ENCODE measurements at places on chromosomes 13 and 19.

DNA sequence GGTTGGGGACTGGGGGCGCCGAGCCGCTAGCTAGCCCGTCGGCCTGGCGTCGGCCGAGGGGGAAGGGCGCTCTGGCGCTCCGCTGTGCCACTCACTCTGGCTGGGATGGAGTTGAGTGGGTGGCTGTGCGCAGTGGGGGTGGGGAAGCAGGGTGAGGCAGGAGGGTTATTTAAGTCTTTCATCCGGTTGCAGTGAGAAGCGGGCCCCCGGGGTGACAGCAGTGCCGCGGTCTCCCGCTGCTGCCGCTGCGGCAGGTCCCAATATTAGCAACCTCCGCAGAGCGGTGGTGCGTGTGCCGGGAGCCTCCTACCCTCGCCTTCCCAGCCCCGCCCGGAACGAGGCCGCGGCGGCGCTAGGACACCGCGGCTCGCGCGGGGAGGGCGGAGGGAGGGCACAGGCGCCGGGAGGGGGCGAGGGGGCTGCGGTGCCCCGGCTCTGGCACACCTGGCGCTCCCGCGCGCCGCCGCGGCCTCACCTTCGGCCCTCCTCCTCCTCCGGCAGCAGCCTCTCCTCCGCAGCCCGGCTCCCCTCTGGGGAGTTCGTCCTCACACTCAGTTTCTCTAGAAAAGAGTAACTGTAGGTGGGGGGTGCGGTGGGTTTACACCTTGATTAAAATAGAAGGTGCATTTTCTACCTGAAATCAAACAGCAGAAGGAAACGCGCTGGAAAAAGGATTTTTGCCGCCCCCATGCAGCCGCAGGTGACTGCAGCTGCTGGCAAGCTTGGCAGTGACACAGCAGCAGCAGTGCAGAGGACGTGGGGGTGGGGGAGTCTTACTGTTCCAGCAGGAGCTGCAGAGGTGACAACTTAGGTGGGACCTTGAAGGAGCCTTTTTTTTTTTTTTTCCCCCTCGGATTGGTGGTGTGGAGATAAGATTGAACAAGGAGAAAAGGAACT lies 4.5 kb downstream of the FGF9 start:
- DNase-seq: peak; percentile 37

- DNase-seq: no peak
Observed at GRCh38 chr13:82447416-82448077, 1434.7 kb downstream of the SLITRK1 start.

- no peak for DNase-seq
Observed at GRCh38 chr13:38954291-38954690, 36.3 kb downstream of the STOML3 start.

DNA sequence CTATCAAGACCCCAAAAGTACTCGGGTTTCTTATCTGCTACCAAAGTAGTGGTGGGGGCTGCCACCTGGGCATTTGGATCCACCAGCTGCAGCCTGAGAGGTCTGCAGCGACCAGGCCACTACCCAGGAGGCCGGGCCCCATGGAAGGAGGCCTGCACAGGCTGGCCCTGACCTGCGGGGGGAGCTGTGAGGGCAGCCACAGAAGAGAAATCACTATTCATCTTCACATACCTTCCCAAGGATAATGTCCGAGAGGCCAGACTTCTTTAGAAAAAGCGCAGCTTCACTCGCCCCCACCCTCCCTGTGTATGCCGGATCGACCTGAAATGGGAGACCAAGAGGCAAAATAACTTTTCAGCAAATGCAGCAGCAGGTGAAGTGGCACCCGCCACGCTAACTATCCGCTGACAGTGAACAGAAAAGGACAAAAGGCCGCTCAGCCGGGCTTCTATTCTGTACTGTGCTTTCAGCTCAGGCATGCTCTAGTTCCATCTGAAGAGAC lies 30.1 kb downstream of the EPS15L1 start:
- DNase-seq: no peak

DNA sequence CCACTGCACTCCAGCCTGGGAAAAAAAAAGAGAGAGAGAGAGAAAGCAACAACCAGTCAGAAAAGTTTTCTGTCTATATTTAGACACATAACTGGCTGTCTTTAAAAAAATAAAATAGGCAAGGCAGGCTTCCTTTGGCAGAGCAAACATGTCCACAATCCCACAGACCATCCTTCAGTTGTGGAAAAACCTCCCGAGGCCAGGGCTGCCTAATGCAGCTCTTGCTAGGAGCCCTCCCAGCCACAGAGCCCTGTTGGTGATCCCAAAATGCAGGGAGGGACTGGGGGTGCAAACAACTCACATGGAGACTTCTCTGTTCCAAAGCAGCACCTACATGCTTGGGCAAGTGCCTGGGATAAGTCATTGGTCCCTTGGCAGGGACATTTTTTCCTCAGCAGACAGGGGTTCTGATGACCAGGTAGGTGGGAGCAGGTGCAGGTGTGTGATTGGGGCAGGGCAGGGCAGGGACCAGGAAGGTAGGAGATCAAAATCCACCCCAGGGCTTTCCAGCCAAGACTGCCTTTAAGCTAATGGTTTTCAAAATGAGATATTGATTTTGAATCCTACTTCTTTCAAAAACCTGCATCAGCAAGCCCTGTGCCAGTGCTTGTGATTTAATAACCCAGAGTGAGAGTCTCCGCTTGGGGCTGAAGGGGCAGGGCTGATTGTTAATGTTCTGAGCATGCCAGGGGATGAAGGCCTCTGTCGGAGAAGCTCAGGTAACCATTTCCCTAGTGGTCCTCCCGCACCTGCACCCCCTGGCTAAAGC lies 178.5 kb downstream of the USP12 start:
- peak; percentile 55 for DNase-seq

DNA sequence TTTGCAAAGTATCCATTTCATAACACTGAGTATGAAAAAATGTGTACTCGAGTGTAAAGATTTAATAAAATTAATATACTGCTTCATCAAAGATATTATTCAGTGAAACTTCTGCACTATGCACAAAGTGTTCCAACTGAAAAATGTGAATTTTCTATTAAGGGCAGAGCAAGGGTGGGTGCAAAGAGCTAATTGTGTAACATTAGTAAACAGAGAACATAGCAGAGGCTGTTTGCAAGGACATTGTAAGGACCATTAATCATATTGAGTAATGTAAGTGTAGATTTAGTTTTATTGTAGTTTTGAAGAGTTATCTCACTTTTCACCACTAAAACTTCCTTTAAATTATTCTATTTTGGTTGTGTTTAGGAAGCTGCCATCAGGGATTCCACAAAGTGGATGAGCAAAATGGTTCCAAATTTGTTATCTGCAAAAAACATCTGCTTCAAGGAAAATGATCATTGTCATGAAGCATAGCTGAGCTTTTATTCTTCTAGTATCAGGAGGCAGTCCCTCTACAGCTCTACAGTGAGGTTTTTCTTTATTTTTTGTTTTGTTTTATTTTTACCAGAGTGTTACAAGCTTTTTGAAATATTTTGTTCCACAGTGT lies 1375.4 kb downstream of the SLITRK1 start:
- DNase-seq: no peak

GRCh38 chr13:113754691-113755090 lies 4.3 kb upstream of the TMEM255B start:
- no peak for DNase-seq

DNA sequence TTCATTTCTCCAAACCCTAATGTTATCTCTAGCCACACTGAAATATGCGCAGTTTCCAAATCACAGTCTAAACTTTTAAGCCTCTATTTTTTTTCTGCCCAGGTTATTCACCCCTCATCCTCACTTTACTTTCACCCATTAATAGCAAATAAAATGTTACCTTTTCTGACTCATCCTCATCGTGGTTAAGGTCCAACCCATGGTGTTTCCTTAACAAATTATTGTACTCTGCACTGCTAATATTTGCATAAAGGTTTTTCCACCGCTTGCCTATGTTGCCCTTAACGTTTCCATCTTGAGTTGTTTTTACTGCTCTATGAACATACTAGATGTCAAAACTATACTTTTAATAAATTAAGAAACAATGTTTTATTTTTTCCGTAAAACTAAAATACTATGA lies 780.9 kb upstream of the KLHL1 start:
- no peak for DNase-seq

DNA sequence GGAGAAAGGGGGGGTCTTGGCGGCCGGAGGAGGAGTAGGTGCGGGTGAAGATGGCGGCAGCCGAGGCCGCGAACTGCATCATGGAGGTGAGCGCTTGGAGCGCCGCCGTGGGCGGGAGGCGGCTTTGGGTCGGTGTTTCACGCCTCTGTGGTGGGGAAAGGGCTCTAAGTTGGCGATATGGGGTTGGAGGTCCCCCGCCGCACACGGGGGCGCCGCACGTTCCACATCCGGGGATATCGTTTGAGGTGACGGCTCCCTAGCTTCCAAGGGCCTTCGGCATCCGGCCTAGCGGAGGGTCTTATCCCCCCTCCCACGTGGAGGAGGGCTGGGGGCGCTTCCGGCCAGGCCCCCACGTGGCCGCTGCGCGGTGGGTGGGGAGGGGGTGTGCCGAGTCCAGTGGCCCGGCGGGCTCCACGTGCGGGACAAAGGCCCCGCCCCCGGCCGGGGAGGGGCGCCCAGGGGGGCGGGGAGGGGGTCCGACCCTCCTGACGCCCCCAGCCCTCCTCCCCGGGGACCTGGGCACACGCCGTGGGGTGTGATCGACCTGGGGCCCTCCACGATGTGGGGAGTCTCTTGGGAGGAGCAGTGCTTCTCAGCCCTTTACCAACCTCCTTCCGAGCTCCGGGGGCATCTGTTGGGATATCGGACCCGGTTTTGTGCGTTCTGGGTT lies at the start of gene PRMT1:
Gene PRMT1 (plus strand): TSS at position 41 of the 670 bp plus-strand sequence. CDS start 10 bp downstream, at position 51.
- DNase-seq: peak; percentile 50

GRCh38 chr13:67225252-67226159 lies 4.6 kb downstream of the PCDH9 start:
- no peak for DNase-seq

DNA sequence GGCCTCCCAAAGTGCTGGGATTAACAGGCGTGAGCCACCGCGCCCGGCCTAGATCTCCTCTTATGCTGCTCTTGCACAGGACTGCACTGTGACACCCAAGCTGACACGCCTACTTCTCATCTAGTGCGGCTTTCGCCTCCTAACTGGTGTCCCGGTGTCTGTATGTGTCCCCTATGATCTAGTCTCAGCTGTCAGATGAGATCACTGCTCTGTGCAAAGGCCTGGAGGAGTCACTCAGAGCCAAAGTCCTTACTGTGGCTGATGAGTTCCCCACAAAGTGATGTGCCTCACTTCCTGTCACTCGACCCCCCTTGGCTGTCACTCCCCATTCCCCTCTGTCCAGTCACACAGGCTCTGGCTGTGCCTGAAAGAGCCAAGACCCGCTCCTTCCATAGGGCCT lies 2.5 kb downstream of the ZNF556 start:
- peak; percentile 51 for DNase-seq

GRCh38 chr13:51276636-51277035 lies 54.4 kb downstream of the FAM124A start:
- DNase-seq: no peak

DNA sequence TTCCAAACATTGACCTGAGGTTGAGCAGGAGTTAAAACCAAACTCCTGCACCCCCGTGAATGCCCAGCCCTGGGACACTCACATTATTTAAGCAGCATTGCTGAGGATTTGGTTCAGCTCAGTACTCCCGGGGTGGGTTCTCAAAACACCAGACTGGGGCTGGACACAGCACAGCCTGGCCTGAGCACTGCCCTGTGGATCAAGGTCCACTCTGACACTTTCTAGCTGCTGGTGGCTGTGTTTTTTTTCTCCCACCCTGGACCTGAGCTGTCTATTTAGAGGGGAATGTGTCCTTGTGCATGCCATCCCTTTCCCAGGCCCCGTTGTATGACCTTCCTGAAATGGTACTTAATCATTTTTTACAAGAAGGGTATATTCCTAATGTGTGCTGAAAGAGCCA lies 94.7 kb upstream of the GJB6 start:
- no peak for DNase-seq

- no peak for DNase-seq
Observed at GRCh38 chr13:83992566-83993358, 110.5 kb upstream of the SLITRK1 start.

GRCh38 chr19:45515081-45515624 lies 7.9 kb downstream of the VASP start:
- no peak for DNase-seq

- DNase-seq: no peak
Observed at GRCh38 chr13:68851026-68851425, 1256.6 kb upstream of the ATXN8OS start.

DNA sequence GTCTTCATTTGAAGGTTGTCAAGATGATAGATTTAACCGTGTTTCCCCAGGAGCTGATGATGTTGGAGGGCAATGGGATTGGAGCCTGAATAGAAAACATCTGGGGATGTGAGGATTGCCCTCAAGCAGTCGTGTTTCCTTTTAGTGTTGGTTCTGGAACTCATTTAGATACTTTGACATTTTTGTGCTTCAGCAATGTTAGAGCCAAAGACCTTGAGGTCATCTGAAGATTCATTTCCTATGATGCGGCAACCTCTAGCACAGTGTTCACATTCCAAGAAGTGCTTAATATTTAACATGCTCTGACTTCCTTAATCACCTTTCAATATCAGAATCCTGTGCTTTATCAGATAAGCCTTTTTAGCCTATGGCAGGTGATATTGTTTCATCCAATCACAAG lies 82.7 kb downstream of the SLC10A2 start:
- no peak for DNase-seq

GRCh38 chr19:19550972-19551852 lies 13.1 kb downstream of the CILP2 start:
- no peak for DNase-seq

- no peak for DNase-seq
Observed at GRCh38 chr13:36859259-36859658, 40.2 kb downstream of the RFXAP start.

- DNase-seq: no peak
Observed at GRCh38 chr13:105625691-105626090, 909.8 kb downstream of the EFNB2 start.

DNA sequence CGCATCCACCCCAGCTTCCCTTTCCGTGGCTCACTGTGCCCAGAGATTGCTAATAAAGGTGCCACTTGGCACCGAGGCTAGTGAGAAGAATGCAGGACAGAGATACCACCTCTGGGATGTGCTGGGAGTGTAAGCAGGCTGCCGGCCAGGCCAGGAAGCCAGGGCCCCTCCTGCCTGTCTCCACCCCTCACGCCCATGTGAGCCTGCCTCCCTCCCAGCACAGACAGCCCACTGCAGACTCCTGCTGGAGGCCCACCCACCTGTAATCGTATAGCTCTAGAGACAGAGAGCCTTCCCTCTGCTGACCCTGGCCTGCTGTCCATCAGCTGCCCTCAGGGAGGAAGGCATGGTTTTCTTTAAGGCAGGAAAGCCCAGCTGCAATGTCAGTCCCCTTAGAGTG lies 13.9 kb downstream of the VSTM2B start:
- no peak for DNase-seq

- DNase-seq: peak; percentile 37
Observed at GRCh38 chr19:34556488-34556887, 74.9 kb downstream of the WTIP start.

- peak; percentile 40 for DNase-seq
Observed at GRCh38 chr19:7654401-7654800, 14.4 kb upstream of the RETN start.

GRCh38 chr13:108037348-108037747 lies 178.0 kb downstream of the LIG4 start:
- no peak for DNase-seq

- peak; percentile 18 for DNase-seq
Observed at GRCh38 chr13:112066624-112067004, 335 bp upstream of the SOX1 start.

Data from myocyte (in vitro differentiated cells).